Thyroid gland (tissue), 4 donors: ENCODE measurements at places on chromosomes 16 and 17.

DNA sequence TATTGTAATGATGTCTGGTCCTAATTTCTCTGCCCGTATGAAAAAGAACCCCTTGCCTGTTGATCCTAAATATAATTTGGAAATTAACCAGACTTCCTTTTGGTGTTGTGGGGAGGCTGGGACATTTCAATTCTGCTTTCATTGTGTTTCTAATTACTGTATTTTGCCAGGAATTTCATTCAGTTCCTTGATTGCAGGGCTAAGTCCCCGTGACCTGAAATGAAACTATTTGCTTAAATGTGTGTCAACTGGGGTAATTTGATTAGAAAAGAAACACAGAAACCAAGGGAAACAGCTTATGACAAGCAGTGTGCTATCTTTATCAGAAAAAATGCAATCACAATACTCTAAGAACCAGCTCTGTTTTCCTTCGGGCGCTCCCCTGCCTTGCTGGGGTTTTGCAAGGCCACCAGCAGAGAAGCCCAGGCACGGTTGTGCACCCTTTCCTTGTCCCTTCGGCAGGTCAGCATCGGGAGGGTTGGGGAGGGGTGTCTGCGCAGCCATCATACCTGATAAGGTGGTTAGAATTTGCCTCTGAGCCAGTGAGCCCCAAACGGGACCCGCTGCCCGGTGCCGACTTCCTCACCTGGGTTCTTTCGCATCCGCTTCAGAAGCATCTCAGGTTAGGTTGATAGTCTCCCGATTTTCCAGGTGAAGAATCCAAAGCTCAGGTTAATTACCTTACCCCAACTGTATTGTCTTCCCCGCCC lies 19.4 kb downstream of the KLHL36 start:
- no peak for DNase-seq

- DNase-seq = peak; percentile 100
Measured at GRCh38 chr17:74430706-74431567, 951 bp upstream of the GPRC5C start.

- DNase-seq = no peak
Measured at GRCh38 chr17:73492821-73493814, 151.1 kb downstream of the SDK2 start.

DNA sequence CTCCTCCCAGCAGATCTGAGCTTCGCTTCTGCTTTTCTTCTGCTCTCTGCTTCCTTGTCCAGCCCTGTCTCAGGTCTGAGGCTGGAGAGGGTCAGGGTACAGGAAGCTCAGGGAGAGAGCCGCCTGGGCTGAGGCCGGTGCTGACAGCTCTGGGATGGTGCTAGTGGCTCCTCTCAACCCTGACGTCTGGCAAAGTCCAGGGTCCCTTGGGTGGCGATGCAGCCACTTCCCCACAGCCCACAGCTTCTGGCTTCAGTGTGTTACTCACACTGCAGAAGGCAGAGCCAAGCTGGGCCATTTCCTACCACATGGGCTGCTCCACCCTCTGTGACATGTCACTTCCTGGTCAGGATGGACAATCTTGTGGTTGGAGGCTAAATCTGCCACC lies at the start of gene CD300C:
TSS of gene CD300C (minus strand) at position 273 of the 388 bp plus-strand sequence. CDS start 333 bp downstream, outside the sequence.
- DNase-seq = peak; percentile 73

DNA sequence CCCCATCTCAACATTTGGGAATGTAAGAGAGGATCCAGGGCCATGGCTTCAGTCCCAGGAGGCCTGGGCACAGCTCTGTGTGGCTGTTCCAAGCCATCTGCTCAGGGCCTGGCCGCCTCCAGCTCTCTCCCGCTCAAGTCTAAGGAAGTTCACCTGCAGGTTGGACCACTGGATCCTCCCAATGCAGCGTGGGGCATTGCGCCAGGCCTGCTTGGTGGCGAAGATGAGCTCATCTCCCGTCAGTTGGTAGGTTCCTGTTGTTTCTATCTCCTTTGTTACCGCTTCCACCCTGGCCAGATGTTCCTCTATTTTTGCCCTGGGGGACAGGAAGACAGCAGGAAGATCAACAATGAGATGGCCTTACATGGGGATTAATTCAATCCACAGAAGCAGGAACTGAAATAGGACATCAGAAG lies 17.5 kb downstream of the NOS2 start:
- no peak for DNase-seq

- peak; percentile 46 for DNase-seq
Measured at GRCh38 chr17:33284022-33284421, 9.1 kb downstream of the ASIC2 start.

GRCh38 chr17:36525888-36526287 lies 8.8 kb downstream of the MYO19 start:
- DNase-seq = no peak

DNA sequence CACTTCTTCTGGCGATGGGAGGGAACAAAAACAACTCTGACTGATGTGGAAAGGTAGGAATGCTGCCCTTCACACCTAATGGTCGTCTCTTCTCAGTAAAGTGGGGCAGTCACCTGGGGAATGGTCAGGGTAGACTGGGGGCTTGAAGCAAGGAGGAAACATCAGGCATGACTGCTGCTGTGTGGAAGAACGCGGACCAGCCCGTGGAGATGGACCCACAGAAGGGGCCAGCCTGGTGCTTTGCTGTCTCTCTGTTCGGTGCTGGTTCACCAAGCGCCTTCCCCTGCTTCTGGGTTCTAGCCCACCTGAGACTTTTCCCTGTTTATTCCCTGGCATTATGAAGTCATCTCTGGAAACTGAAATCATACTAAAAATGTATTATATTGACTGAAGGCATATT lies 96.2 kb upstream of the DNAH17 start:
- no peak for DNase-seq

DNA sequence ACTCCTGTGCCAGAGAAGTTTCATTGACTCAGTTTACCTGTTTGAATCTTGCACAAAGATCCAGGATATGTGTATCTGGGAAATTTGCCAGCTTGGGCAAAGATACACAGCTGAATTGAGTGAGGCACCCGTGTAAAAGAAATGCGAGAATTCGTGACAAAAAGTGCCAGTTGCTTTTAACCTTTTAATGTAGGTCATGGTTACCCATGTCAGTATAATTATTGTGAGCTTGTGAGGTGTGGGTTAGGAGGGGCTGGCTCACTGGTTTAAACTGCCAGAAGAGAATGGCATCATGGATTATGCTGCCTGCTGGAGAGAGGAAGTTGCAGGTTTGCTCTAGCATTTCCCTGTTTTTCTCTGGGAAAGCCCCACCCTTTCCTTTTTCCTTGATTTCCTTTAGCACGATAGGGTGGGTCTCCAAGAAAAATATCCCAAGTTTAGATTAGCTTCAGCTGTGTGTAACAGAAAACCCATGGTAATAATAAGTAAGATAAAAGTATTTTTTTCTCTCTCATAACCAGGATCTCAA lies 24.8 kb upstream of the NDRG4 start:
- no peak for DNase-seq

- no peak for DNase-seq
Measured at GRCh38 chr16:54443352-54443751, 156.8 kb upstream of the IRX3 start.

GRCh38 chr16:82135844-82136243 lies 34.2 kb downstream of the MPHOSPH6 start:
- DNase-seq = no peak

DNA sequence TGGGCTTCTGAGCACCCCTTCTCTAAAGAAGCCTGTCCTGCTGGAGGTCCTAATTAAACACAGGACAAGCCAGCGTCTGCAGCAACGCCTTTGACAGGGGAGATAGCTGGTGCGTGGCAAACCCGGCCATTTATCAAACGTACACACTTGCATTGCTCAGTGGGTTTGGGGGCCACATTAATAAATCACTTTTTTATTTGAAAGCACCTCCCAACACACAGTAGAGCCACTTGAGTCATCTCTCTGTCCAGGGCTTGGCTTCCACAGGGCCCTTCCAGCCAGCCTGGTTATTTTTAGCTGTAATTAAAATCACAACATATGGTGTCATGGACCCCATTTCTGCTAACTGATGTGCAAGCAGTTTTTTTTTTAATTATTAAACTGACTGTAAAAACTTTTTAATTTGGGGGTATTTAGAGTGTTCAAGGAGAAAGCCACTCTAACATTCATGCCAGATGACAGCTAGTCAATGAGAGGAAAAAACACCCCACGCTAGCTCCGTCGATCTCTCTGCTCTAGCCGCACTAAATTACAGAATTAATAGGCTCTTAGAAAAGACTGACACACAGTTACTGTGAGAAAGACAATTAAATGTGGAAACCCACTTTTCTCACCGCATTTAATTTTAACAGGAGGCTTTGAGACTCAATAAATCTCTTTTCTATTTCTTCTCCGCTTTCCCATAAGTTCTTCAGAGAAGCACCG lies 201.0 kb upstream of the WSCD1 start:
- no peak for DNase-seq

DNA sequence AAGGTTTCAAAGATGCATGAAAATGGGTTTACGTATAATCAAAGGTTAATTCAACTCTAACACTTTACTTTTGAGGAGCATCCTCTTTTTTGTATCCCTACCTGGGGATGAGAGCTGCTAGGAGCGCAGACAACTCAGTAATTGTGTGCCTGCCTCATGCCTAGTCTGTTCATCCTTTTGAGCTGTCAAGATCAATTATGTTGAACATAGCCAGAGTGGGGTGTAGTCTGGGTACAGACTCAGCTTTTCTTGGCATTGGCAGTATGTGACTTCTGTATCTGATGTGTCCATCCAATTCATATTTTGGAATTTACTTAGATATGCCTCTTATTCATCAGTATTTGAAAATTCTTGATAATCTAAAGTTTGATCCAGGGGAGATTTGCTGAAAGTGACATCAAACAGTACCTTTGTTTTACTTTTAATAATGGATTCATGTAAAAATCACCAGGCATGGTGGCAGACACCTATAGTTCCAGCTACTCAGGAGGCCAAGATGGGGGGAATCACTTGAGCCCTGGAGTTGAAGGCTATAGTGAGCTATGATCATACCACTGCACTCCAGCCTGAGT lies 24.1 kb downstream of the PRKCA start:
- no peak for DNase-seq

DNA sequence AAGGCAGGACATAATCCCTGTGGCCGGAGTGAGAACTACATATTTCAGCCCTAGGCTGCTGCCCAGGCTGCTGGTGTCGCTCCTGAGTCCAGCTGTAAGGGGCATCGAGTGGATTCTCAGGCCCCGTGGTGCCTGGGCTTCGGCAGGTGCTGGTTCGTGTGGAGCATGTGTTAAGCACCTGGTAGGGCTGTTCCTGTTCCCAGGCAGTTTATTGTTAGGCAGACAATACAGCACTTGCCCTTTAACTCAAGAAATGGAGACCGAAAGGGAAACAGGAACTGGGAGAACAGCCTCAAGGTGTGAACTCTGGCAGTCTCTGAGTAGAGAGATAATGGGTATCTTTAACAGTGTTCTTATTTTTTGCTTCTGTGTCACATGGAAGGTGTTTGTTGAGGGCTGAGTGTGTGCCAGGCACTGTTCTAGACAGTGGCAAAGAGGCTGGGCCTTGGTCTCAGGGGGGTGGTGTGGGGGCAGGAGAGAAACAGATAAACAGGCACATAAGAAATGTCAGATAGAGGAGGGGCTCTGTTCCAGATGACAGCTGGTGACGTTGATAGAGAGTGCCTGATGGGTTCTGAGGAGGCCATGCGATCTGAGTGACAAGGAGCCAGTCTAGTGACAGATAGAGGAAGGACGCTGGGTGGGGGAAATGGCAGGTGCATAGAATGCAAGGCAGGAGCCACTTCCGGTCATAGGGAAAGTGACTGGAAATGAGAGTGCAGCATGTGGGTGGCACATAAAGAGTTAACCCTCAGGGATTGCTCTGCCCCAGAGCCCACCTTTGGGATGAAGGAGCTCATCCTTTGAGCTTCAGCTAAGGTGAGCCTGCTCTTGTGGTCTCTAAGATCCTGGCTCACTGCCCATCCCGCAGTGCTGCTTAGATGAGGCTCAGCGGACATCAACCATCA lies 33.8 kb downstream of the EPN2 start:
- no peak for DNase-seq

DNA sequence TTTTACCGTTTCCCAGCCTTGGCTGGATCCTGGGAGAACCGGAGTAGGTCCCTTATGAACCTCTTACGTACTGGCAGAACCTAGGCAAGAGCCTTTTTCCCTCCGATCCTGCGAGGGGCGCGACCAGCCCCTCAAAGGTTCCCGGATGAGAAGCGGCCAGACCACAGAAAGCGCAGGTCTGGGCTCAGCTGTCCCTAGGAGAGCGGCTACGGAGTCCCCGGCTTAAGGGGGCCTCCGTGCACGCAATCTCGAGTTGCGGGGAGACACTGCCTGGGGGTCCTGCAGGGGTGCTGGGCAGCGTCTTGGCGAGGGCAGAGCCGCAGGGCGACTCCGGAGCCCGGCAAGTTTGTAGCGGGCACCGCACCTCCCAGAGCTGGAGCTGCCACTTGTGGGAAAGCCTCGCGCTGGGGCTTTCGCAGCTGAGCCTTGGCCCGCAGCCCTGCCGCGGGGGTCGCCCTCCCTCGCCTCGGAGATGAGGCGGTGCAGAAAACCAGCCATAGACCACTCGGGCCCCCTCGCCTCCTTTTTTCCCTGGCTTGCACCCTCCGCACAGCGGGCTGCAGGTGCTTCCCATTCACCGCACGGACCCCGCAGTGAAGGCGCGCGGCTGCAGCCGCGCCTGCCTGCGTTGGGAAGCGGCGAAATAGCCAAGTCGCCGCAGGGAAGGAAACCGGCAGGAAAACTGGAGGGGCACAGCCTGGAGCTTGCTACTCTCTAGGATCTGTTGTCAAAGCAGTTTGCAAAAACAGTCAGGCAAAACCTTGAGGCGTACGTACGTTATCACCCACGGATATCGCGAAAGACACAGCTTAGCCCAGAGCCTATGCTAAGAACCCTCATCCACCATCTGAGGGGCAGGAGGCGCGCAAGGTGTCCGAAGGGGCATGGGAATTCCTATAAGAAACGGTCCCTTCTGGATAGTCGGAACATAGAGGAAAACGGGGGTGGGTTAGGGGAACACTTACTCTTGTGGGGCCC lies 834 bp downstream of the CDH8 start:
- DNase-seq = no peak

GRCh38 chr17:2459917-2460271 lies 51.8 kb downstream of the METTL16 start:
- DNase-seq = no peak

- DNase-seq = no peak
Measured at GRCh38 chr17:5669191-5669590, 84.9 kb upstream of the NLRP1 start.

GRCh38 chr17:66459811-66460270 lies 157.4 kb downstream of the PRKCA start:
- no peak for DNase-seq

DNA sequence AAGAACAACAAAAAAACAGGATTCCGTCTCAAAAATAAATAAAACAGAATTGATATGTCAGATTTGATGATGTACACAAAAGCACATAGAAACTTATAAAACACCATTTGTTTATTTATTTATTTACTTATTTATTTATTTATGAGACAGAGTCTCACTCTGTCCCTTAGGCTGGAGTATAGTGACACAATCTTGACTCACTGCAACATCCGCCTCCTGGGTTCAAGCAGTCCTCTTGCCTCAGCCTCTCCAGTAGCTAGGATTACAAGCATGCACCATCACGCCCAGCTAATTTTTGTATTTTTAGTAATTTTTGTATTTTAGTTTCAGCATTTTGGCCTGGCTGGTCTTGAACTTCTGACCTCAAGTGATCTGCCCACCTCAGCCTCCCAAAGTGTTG lies 21.4 kb downstream of the BCAS3 start:
- no peak for DNase-seq
